ENCODE measurements at places on chromosomes 1 and 21. TPM values are rescaled to one million over a fixed set of nuclear protein-coding genes. Genes with fewer than 3 reads are reported as not detected.

The TRNP1 gene
- 51.7 TPM for total RNA-seq

The DUSP23 gene
- 45.8 TPM for total RNA-seq

The SLC25A34 gene
- 0.50 TPM for total RNA-seq

The NECTIN4 gene
- 0.29 TPM for total RNA-seq

The FAM72C gene
- total RNA-seq, result 6.3 TPM

The KIF21B gene
- 26.5 TPM for total RNA-seq

The CHIA gene
- total RNA-seq, result not detected

The CRYAA gene
- not detected for total RNA-seq

The HSPA6 gene
- 0.17 TPM for total RNA-seq

The PCP4 gene
- 2.3 TPM for total RNA-seq

The PEAR1 gene
- 0.82 TPM for total RNA-seq

The RHD gene
- not detected for total RNA-seq

The ARF1 gene
- total RNA-seq, result 265 TPM

The ATF6 gene
- 10.0 TPM for total RNA-seq

The S100A12 gene
- total RNA-seq, result not detected

The TMEM9 gene
- total RNA-seq, result 79.9 TPM

The NTNG1 gene
- total RNA-seq, result 4.1 TPM

The SIPA1L2 gene
- 13.2 TPM for total RNA-seq

The MRAP gene
- total RNA-seq, result not detected

The HTR6 gene
- total RNA-seq, result 0.69 TPM

The TINAGL1 gene
- 11.2 TPM for total RNA-seq

The CFHR3 gene
- total RNA-seq, result 0.52 TPM

The CRNN gene
- not detected for total RNA-seq

The CLCA1 gene
- total RNA-seq, result not detected

The CCDC27 gene
- not detected for total RNA-seq

The TNFRSF9 gene
- total RNA-seq, result not detected

The CFHR4 gene
- total RNA-seq, result not detected

The CDCA8 gene
- 43.9 TPM for total RNA-seq

The MATN1 gene
- total RNA-seq, result 0.28 TPM

The IL12RB2 gene
- 1.4 TPM for total RNA-seq

The REG4 gene
- total RNA-seq, result not detected

The CNR2 gene
- total RNA-seq, result not detected

Measured in H1 (cell line).